ENCODE measurements at places on chromosomes 13 and 19.
A peak's percentile ranks its signal among the peaks of the same experiment; 100 is the strongest.

DNA sequence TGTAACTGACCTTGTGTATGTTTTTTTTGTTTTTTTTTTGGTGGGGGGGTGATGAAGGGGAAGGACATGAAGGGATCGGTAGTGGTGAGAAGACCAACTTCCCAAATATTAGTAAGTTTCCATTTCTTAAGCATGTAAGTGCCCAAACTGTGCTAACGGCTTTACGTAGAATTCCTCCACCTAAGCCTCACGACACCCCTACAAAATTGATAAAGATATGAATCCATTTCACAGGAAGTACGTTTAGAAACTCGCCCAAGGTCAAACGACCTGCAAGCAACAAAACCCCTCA is 649 bp downstream of the UQCRFS1 start:
- no peak for DNase-seq

GRCh38 chr19:30978639-30979038 is 370.6 kb downstream of the TSHZ3 start:
- no peak for DNase-seq

DNA sequence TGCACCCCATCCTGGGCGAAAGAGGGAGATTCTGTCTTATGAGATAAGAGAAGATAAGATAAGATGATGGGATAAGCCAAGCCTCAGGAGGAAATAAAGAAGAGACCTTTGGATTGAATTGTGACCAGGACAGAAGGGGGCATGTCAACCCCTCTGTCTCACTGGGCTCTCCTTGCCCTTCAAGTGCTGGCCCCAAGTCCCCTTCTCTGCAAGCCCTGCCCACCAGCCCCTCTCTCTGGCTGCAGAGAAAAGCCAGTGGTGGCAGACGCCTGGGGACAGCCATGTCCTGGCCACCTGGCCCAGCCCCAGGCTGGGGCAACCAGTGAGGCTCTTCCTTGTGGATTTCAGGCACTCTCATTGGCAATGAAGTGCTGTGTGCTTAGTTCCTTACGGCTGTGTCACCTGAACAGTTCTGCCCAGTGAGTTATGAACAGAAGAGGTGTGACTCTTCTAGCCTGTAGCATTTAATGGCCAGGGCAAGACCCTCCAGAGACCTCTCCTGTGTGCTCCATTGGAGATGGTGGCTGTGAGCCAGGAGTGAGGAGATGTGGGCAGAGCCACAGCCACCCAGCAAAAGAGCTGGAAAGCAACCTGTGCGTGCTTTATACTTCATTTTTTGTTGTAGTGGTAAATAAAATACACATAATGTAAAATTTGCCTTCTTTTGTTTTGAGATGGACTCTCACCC is 6.1 kb upstream of the BTBD2 start:
- DNase-seq: no peak

GRCh38 chr19:40144151-40144550 is 47.1 kb upstream of the MAP3K10 start:
- no peak for DNase-seq

DNA sequence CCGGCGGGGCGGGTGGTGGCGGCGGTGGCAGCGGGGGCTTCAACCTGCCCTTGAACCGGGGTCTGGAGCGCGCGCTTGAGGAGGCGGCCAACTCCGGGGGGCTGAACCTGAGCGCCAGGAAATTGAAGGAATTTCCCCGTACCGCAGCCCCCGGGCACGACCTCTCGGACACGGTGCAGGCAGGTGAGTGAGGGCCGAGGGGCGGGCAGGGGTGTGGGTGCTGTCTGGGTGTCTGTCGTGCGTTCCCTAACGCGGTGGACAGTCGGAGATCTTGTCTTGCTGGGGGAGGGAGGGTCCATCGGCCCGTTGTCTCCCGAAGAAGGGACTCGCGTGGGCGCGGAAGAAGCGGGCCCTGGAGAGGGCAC is 533 bp downstream of the LRCH1 start:
- no peak for DNase-seq

GRCh38 chr13:31965361-31966066 is 66.1 kb upstream of the FRY start:
- DNase-seq: peak; percentile 53

- no peak for DNase-seq
These were observed 6.9 kb downstream of the MKNK2 start for GRCh38 chr19:2043961-2044708.

- no peak for DNase-seq
These were observed 22.8 kb downstream of the WTIP start for GRCh38 chr19:34504273-34504808.

- peak; percentile 69 for DNase-seq
These were observed 1.4 kb downstream of the USP12 start for GRCh38 chr13:27170221-27170515.

GRCh38 chr19:58021541-58022282 is 12.1 kb upstream of the ZSCAN1 start:
- peak; percentile 41 for DNase-seq

- no peak for DNase-seq
These were observed 238.2 kb upstream of the HTR2A start for GRCh38 chr13:47134939-47135489.

- no peak for DNase-seq
These were observed 287.9 kb downstream of the HS6ST3 start for GRCh38 chr13:96377835-96378234.

- peak; percentile 57 for DNase-seq
These were observed at the start of gene DCLK1 for GRCh38 chr13:36131222-36131930. Gene DCLK1 (minus strand): TSS chr13:36131382.

DNA sequence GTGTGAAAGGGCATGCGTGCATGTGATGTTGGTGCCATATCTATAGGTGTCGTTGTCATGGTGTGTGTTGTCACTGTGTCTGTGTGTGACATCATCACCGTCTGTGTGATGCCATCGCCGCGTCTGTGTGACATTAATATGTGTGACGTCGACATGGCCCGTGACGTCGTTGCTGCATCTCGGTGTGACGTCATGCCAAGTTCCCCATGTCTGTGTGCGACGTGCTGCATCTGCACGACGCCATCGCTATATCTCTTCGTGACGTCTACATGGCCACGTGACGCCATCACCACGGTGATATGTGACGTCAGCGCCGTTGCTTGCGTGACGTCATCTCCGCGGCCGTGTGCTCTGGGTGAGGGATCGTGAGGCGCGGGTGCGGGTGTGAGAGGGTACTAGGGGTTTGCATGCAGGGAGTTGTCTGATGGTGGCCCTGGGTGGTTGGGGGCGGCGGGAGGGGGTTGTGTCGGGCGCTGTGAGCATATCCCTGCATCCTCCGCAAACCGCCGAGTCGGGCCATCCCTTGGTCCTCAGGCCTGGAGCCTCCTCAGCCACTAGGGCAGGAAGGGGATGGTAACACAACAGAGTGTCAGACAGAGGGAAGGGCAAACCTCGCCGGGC is 14.6 kb downstream of the GTPBP3 start:
- DNase-seq: no peak

GRCh38 chr13:60482012-60482411 is 85.0 kb downstream of the TDRD3 start:
- DNase-seq: no peak

- DNase-seq: peak; percentile 70
These were observed 10.4 kb upstream of the TYK2 start for GRCh38 chr19:10390652-10391286.

- no peak for DNase-seq
These were observed 543.1 kb upstream of the SLITRK5 start for GRCh38 chr13:87128036-87128435.

- DNase-seq: no peak
These were observed 23.7 kb downstream of the NOSIP start for GRCh38 chr19:49556412-49557398.

DNA sequence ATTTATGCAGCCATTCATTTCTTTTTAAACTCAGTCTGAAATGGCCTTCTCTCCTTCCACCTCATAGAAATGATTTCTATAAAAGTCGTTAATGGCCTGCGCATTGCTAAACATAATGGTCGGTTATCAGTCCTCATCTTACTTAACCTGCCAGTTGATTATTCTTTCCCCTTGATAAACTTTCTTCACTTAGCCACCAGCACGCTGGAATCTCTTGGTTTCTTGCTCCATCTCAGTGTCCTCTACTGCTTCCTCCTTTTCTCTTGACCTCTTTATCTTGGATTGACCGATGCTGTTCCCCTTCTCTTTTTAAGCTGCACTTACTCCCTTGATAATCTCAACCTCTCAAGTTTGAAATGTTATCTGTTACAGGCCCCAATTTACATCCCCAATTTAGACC is 12.2 kb upstream of the CLC start:
- no peak for DNase-seq

GRCh38 chr13:80203496-80203895 is 137.4 kb downstream of the SPRY2 start:
- DNase-seq: no peak

DNA sequence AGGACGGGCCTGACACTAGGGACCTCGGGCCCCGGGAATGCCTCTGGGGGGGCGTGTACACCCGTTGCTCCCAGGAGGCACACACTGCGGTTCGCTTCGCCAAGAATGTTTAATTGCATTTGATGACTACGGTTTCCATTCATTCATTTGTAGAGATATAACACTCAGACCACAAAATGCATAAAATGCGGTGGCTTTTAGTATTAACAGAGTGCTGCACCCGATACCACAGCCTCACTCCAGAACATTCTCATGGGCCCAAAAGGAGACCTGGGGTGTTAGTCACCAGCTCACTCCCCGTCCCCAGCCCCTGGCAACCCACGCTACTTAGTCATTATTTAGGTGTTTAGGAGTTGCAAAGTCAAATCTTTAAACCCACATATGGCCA is 21.8 kb downstream of the HCN2 start:
- peak; percentile 99 for DNase-seq

- DNase-seq: no peak
These were observed 12.1 kb downstream of the METTL21C start for GRCh38 chr13:102682727-102683126.

DNA sequence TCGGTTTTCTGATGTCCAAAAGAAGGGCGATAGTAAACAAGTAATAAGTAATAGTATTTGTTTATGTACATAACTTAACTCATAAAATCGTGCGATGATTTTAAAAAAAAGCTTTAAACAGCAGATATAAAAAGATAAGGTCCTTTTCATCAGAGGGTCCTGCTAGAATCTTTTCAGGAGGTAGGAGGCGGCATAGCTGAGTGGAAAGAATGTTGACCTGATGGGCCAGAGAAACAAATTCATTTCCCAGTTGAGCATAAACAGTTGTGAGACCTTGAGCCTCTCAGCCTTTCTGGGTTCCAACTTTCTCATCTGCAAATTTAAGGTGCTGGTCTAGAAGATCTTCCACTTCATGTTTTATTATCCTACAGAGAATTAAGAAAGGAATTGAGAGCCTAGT is 173.5 kb downstream of the LACC1 start:
- peak; percentile 9 for DNase-seq

GRCh38 chr19:38289955-38290354 is 14.1 kb upstream of the C19orf33 start:
- no peak for DNase-seq

GRCh38 chr13:48686636-48687210 is 33.0 kb downstream of the CYSLTR2 start:
- no peak for DNase-seq

DNA sequence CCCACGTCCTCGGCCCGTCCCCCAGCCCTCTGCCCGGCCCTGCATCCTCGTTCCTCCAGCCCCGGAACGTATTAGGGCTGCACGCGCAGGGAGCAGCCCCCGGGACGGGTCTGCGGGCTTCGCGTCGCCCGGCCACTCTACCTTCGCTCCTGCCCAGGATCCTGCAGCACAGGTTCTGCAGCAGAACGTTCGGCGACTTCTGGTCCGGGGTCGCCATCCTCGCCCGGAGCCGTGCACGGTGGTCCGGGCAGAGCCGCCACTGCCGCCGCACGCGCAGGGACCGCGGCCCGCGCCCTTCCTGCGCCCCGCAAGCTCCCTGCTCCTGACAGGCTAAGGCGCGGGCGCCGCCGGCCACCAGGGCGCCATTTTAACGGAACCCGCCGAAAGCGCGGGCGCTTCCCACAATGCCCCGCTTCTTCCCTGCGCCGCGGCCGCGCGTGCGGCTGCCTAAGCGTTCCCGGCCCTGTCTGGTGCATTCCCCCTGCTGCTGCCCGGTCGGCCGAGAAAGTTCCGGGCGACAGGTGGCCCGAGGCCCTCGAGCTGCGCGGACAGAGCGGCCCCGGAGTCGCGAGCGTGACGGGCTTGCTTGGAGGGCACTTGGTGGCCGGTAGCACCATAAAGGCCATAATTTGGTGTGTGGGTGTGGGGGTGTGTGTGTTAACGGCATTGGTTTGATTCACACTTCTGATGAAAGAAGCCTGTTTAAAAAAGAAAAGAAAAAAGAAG is at the start of gene TUBGCP3:
TSS of gene TUBGCP3 (minus strand) at position 390 of the 726 bp plus-strand sequence. CDS start at position 217, 173 bp downstream.
- DNase-seq: peak; percentile 82

DNA sequence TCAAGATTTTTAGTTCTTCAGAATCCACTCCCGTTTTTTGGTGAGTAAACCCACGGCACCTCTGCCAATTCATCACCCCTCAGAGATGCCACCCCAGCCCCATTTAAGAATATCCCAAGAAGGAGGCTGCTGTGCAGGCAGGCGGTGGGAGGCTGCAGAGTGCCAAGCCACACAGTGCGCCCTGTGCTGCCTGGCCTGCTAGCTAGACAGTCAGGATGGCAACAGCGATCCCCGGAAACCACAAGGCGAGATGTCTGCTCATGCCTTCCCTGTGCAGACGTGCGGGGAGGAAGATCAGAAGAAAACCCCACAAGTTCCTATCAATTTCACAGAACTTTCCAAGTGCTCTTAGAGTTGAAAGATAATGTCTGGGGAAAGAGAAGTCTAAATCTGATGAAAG is 64.8 kb upstream of the GPR183 start:
- no peak for DNase-seq

DNA sequence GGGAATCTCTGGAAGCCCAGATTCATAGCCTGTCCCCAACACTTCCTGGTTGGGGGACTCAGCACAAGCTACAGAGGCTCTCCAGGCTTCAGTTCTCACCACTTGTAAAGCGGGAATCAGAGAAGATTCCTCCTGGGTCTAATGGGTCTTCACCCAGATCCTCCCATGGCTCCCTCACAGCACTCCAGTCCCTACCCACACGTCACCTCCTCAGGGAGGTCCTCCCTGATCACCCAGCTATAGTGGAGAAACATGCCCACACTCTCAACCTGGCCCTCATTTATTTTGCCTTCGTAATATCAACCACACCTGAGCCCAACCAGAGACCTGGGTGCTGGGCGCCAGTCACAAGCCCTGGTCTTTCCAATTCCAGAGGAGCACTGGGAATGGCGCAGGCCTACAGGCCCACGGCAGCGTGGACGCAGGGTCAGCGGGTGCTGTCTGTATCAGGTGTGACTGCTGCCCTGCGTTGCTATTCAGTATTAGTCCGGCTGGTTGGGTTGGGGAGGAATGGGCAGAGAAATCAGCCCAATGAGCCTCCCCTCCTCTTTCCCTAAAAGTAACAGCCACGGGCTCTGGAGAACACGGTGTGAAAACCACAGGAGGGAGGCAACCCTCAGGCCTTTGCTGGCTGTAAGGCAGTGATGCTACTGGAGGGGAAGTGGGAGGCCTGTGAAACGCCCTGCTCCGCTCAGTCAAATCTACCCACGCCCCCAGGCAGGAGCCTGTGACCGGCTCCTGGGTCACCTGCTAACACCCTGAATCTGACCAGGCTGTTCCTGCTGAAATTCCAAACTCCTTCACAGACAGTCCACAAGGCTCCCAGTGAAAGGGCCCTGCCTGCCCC is 5.2 kb downstream of the AKT2 start:
- DNase-seq: no peak

- no peak for DNase-seq
These were observed 4.7 kb downstream of the F7 start for GRCh38 chr13:113110048-113110851.

Data from EH (cell line).